ENCODE measurements at places on chromosomes 2 and 18.

DNA sequence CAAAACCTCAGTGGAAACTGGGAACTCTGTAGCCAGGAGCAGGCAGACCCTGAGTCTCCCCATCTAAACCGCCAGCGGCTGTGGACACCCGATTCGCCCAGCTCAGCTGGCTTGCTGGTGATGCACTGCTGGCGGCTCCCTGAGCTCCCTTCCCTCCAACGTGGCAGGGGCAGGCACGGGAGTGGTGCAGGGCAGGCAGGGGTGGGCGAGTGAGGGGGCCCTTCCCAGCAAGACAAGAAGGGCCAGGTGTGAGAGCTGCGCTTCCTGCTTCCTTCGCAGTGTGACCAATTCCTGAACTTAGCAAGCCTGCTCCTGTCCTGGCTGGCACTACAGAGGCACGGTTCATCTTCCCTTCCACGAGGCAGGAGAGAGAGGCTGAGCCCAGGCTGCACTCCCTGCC, 12.3 kb upstream of the SEMA4C start:
- no peak for DNase-seq

GRCh38 chr2:118614841-118615271, 232.6 kb downstream of the EN1 start:
- peak; percentile 19 for DNase-seq

DNA sequence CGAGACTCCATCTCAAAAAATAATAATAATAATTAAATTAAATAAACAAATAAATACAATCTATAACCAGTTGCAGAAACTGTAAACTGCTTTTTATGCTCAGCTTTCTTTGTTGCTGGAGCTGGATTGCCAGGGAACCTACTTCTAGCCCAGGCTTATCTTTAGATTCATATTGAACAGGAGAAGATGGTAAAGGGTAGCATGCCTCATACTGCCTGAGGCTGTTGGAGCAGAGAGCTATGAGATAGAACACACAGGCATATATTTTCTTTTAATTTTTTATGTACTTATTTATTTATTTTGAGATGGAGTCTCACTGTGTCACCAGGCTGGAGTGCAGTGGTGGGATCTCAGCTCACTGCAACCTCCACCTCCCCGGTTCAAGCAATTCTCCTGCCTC, 28.7 kb upstream of the EML4 start:
- no peak for DNase-seq

GRCh38 chr18:58823412-58823811, 41.3 kb upstream of the ZNF532 start:
- DNase-seq = no peak

DNA sequence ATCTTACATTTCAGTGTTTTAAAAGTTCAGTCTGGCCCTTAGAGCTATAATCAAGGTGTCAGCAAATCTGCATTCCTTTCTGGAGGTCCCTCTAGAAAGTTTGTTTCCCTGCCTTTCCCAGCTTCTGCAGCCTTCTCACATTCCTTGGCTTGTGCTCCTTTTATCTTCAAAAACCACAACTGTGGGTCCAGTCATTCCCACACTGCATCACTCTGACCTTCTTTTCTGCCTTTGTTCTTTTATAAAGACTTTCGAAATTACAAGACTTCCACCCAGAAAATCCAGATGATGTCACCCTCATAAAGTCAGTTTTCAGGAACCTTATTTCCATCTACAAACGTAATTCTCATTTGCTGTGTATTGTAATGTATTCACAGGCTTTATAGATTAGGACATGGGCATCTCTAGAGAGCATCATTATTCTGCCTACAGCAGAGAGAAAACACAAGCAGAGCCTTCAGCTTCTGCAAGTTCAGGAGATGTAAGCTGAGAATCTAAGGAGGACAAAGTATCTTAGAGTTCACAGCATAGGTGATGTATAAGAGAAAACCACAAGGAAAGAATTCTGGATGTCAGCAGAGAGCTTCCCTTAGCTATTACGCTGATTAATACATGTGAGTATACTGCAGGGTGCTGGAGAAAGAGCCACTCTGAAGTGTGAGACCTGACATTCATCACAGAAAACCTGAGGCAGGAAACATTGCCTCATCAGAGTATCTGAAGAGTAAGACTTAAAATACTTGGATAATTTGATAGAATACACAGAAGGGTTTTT, 1100.2 kb downstream of the CBLN2 start:
- DNase-seq = no peak

GRCh38 chr2:174779361-174779928, 15.2 kb upstream of the CHRNA1 start:
- DNase-seq = no peak

GRCh38 chr18:48530399-48531081, 8.3 kb upstream of the CTIF start:
- DNase-seq = no peak

DNA sequence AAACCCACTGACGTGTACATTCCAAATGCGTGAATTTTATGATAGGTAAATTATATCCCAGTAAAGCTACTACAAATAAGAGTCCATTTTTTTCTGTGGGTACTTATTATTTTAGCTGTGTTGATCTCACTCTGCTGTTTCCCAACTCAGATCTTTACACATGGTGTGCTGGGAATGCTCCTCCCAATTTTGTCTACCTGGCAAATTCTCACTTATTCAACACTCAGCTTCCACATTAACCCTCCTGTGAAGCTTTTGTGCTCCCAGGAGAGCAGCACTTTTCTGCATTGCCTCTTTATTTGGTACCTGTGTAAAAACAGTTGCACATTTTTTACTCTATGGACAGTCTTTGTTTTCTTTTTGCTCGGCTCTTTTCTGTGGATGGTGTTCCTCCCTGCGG, 38.6 kb upstream of the ATP5MC3 start:
- no peak for DNase-seq

DNA sequence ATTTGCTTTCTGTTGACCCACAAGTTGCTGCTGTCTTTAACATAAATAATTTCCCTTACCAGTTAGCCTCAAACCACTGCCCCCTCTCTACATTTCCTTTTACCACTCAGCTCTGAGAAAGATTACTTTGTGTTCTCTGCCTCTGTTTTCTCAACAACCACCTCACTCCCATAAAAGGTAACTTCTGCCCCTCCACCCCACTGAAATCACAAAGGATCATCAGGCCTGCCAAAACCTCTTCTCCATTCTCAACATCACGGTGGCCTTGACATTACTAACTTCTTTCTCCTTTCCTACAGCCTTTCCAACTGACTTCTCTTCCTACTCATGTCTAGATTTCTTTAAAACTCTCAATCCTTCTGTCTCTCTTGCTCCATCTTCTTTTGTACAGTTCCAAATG, 10.1 kb downstream of the ACADL start:
- DNase-seq = no peak

DNA sequence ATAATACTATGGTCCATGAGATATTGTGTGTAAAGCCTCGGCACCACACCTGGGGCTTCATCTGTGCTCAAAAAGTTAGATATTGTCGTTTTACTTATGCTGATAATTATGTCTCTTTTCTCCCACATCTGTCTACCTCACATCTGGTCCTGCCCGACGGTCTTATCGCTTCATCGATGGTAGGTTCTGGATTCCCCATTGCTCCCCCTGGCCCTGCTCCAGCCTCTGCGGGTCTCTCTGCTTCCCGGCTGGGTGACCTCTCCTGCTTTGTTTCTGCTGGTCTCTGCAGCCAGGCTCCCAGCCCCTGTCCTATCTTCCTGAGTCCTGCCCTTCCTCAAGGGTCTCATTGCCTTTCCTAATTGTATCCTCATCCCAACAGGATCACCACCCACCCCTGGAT, 294.2 kb downstream of the NDUFA10 start:
- DNase-seq = no peak

GRCh38 chr2:239731422-239731821, 293.7 kb downstream of the NDUFA10 start:
- no peak for DNase-seq

DNA sequence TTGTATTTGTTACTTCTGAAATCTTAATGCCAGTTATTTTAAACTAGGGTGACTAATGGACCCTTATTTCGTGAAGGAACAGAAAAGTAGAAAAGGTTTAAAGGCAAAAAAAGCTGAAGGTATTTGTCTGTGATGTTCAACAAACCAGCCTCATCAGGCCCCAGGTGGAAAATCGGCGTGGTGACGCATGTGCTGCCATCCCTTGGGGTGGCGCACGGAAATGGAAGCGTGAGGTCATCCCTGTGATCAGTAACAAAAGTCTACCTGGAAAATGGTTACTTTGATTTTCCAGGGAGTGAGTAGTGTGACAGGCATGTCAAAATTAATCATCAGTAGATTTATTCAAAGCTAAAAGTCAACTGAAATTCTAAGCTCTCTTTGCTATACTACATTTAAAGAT, 313.2 kb downstream of the GBX2 start:
- no peak for DNase-seq

DNA sequence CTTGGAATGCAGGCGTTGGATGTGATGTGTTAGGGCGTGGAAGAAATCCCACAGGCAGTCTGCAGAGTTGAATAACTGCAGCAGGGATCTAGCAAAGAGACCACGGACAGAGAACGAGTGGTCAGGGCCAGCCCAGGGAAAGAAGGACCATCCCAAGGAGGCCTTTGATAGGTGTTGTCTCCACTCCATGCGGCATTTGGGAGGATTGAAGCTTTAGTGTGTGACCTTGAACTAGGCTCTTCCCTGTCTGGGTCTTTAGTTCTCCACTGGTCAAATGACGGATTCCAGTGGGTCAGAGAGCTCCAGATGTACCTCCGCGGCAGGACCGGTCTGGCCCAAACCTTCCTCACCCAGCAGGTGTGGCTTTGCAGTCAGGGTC, 18.4 kb downstream of the GREB1 start:
- no peak for DNase-seq

DNA sequence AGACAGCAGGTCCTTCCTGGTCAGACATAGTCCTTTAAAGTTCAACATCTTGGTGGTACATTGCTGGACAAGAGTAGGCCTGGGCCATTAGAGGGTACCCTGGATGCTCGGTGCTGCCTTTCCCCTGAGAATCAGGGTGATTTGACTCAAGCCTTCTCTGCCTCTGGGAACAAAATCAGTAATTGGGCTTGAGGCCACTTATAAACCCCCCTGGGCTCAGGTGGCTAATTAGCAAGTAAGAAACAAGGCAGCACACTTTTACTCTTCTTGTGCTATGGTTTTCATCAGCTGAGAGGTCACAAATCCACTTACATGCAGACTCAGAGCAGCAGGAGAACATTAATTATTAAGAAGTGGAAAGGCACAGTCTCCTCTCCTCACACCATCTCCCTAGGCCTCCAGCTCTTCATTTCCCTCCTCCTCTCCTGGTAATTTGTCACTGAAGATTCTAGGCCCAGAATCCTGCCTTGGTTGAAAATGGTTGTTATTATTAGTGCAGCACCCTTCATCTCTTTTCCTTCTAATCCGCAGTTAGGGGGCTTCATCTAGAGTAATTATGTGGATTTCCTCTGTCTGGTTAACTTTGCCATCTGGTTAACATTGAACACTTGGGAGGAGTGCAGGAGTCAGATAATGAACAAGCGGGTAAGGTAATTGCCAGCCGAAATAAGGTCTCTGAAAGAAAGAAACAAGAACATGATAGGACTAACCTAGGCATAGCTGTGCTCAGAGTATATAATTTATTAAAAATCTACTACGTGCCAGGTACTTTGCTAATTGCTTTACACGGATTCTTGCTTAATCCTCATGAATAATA, 29.7 kb upstream of the CASP10 start:
- DNase-seq = no peak

DNA sequence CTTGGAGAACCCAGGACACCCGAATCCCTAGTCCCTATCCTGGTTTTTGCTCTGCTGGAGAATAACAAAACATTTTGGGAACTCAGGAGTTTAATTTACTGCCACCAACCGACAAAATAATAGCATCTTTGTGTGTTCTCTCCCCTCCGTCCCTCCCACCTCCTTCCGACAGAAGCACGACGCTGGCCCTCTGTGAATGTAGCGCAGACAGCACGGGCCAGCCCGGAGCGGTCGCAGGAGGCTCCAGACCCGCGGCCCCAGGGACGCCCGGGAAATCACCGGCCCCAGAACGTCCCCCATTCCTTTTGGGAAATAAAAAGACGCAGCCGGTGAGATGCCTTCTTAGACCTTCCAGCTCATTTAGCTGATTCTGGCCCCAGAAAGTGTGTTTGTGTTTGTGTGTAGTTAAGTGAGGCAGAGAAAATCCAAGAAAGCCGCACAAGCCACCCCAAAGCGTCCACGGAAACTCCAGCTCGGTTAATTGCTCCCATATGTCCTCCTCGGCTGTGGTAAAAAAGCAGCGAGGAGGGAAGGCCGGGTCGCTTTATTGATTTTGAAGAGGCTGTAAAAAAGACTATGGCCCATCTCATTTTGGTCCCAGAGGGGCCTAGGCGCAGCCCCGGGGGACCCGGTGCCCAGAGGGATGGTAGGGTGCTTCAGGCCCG, 577 bp upstream of the TANC1 start:
- no peak for DNase-seq

DNA sequence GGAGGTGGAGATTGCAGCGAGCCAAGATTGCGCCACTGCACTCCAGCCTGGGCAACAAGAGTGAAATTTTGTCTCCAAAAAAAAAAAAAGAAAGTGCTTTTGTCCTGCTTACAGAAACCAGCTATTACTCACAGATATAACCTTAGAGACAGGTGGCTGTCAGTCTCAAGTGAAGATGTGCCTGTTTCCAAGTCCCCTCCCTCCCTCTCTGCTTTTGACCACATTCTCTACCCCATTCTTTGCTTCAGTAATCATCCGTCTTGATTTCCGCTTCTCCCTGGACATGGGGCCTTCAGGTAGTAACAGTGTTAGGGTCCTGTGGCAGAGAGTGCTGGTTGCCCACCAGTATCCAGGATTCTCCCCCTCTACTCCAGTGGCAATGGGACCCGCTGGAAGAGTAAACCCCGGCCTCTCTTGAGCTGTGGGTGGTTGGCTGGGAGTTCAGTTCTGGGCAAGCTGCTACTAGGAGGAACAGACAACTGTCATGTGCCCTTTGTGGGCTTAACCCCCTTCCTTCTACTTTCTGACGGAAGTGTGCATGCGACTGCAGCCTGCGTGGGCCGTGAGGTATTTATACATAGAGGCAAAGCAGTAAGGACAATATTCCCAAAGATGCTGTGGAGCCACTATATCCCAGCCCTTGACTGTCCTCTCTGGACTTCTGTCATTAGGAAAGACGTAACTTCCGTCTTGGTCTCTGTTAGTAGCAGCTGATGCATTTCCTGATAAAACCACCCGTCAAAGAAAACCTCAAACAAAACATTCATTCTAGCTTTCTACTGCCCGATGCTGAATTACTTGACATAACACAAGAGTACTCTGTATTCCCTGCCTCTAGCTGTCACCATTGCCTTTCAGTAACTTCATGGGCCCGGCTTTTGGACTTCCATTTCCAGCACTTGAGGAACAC, 17.8 kb downstream of the PDCL3 start:
- peak; percentile 64 for DNase-seq

DNA sequence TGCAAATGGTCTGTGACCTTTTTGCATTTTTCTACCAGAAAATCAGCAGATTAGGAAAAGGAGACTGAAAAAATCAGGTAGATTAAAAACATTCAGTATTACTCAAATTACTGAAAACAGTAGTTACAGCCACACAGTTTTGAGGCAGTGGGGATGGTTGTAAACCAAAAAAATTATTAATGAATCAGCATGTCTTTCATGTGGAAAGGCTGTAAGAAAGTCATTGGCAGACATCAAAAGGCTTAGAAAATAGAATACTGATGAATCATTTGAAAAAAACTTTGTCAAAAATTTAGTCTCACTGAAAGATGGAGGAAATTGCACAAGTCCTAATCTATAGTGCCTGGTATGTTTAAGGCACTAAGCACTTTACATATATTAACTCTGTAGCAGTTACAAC, 133.9 kb upstream of the GCFC2 start:
- DNase-seq = no peak
